GM13976 (cell line): ENCODE measurements at places on chromosomes 3 and 15.

DNA sequence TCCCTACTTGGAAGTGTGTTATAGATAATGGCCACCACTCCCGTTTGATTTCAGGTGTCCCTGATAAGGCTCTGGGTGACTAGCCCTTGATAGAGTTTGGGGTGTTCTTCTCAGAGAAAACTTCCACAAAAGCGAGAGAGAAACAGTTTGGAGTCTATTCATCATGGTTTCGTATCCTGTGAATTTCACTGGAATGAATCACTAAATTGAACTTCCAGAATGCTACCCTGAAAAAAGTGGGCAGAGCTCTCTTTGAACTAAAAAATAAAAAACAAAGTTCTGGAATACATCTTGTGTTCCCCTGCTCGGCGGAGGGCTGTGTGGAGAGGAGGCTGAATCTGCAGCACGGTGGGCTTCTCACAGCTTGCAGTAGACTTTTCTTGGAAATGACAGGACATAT lies 52.8 kb upstream of the FAM98B start:
- DNase-seq = no peak

DNA sequence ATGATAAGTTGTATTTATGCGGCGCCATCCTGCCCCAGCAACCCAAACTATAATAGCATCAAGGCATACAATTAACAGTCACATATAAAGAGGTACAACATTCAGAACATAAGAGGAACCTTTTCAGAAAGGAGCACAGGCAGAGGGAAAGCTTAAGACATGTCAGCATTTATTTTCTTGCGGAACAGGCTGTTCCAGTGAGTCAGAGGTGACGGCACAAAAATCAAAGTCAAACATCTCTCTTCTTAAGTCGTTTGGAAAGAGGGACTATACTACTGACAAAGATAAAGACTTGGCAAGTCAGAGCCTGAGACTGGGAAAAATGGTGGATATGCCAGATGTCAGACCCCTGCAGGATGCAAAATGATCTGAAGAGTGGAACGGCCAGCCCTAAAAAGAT lies 128.4 kb downstream of the CTNNB1 start:
- no peak for DNase-seq

GRCh38 chr3:129793319-129793718 lies 100.2 kb downstream of the TMCC1 start:
- DNase-seq = no peak

GRCh38 chr3:160170409-160171370 lies 54.5 kb upstream of the C3orf80 start:
- peak; percentile 37 for DNase-seq

DNA sequence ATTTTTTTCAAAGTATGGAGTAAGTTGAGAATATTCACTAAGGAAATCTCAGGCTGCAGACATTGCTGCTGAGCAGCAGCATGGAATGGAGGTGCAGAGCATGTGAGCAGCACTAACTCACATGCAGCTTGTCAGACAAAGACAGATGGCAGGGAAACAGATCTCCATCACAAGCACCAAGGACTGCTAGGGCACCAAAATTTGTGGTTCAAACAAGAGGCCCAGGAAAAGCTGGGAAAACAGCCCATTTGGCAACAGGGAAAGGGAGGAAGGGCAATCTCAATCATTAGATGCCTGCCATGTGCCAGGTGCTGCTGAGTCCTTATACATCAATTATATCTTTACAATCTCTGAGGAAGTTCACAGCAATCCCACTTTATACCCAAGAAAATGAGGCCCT lies 47.2 kb upstream of the EIF1B start:
- DNase-seq = no peak

- no peak for DNase-seq
These were observed 33.9 kb upstream of the SLC41A3 start for GRCh38 chr3:126117786-126118185.

DNA sequence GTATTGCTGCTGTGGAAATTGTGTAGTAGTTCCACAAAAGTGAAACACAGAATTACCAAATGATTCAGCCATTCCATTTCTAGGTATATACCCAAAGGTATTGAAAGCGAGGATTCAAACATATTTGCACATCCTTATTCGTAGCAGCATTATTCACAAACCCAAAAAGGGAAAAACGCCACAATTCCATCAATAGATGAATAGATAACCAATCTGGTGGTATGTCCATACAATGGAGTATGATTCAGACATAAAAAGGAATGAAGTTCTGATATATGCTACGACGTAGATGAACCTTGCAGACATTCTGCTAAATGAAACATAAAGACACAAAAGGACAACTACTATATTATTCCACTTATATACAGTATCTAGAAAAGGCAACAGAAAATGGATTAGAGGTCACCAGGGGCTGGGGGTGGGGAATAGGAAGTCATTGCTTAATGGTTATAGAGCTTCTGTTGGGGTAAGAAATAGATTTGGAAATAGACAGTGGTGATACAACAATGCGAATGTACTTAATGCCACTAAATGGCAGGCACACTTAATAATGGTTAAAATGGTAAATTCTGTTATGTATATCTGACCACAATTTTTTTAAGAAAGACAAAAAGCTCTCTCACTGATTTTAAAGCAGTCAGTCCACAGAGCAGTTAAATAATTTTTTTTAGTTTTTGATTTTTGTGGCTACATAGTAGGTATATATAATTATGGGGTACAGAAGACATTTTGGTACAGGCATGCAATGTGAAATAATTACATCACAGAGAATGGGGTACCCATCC lies 51.8 kb upstream of the PSMD6 start:
- no peak for DNase-seq

DNA sequence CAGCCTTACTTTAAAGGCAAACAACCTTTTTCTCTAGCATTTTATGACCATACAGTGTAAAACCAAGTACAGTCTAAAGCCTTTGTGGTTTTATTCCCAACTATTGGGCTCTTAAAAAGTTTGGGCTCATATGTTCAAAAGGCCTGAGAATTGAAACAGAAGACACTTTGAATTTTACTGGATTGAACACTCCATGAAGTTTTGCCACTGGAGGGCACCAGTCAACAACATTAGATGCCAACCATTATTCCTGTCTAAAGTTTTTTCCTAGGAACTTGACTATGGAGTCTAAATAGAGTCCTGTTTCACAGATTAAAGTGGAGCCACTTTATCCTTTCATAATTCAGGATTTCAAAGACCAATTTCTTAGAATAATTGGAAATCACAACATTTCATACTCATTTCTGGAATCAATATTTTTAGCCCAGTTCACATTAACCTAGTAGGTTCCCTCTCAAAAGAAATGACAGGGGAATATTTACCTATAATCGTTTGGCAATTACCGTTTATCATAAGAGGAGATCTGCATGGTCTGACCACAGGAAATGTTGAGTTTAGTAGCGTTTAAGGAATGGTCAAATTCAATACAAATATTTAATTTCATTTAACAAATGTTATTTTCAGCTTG lies 244.1 kb upstream of the PDZRN3 start:
- DNase-seq = peak; percentile 20
